ENCODE measurements at places on chromosomes 6 and 20.

DNA sequence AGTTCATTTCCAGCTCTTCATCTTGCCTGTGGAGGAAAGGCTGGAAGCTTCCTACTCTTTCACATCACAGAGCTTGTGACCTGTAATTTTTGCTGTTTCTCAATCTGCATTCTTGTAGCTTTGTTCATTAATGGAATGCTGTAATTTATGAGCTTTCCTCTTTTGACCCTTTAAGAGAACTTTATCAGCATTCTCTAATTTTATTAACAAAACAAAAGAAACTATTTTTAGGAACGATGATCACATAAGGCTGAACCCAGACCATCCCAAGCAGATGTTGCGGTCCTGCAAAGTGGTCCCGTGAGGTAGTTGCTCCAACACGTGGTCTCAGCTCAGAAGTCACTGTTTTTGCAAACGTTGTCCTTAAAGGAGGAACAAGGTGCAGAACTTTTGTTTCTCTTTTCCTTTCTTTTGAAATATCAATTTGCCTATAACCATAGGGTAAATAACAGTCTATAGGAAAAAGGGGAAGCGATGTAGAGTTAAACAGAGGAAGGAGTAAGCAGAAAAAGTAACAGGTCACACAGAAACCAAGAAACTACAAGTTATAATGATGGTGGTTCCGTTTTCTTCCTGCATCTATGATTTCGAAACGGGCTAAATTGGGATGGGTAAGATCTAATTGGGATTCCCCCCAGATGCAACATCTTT, 121.3 kb upstream of the PHACTR1 start:
- DNase-seq = no peak

- DNase-seq = peak; percentile 94
Observed at GRCh38 chr6:26571592-26572296, 25.0 kb upstream of the ABT1 start.

GRCh38 chr20:8095648-8096572, 36.2 kb upstream of the PLCB1 start:
- no peak for DNase-seq

GRCh38 chr6:154360476-154360875, 3.9 kb upstream of the IPCEF1 start:
- no peak for DNase-seq

- no peak for DNase-seq
Observed at GRCh38 chr20:24720957-24721356, 228.1 kb upstream of the CST7 start.

GRCh38 chr6:161355696-161356095, 81.8 kb upstream of the AGPAT4 start:
- no peak for DNase-seq

DNA sequence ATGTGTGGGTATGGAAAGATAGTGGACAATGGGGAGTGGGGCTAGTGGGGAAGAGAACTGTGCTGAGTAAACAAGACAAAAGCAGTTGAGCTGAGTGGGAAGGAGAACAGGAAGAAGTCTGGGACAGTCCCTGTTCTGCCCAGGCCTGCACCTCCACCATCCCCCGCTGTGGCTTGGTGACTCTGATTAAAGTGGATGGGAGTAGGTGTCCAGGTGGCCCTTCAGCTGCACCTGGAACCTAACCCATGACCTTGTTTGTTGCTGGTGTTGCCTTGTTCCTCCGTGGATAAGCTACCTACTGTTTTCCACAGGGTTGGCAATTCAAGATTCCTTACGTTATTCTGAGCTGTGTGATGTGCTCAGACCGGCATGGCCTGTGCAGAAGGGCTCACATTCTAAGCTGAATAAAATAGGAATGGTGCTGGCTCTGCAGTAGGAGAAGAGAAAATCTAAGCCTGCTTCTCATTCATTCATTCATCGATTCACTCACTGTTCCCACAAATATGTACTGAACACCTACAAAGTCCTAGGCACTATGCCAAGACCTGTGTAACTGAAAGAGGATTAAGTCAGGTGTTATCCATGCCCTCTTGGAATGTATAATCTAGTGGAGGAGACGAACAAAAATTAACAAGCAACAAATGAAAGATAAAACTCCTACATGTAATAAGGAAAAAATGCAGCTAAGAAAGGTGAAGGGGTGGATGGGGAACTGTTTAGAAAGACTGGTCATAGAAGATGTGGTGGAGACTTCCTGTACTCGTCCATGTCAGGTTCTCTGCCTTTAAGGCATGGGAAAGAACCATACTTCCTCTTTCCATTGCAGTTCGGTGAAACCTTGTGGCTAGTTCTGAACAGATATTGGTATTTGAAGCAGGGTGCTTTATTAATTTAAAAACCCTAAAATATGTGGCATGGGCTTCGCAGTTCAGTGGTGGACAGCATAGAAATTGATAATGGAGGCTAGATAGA, 10.1 kb upstream of the CALHM6 start:
- DNase-seq = no peak

DNA sequence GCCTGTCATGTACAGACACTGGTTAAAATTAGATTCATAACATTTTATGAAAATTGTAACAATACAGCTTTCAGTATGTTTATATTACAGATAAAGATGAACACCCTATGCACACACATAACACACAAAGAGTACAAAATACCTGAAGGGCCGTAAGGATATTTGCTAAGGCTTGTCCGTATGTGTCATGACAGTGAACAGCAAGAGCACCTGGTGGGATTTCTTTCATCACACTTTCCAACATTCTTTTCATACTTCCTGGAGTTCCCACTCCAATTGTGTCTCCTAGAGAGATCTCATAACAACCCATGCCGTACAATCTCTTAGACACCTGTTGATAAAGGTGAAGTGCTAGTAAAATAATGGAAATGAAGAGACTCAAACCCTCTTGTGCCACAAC, 83.7 kb downstream of the HMGCLL1 start:
- no peak for DNase-seq

DNA sequence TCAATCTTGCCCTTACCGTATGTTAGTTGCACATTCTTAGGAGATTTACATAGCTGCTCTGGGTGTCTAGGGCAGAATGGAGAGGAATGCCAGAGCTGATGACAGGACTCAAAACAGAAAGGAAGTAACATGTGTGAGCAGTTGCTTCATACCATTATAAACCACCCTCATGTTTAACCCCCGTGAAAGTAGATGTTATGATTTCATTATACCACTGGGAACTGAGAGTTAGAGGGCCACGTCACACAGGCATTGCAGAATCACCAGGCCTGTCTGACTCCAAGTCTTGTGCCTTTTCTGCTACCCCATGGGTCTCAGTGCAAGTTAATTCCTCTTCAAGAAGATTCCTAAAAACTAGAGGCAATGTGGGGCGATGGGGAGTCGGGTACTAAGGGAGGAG, 23.5 kb upstream of the SIM1 start:
- no peak for DNase-seq

GRCh38 chr20:10747019-10747418, 73.2 kb upstream of the JAG1 start:
- DNase-seq = peak; percentile 34

GRCh38 chr20:32555584-32555983, 29.5 kb downstream of the NOL4L start:
- DNase-seq = no peak

DNA sequence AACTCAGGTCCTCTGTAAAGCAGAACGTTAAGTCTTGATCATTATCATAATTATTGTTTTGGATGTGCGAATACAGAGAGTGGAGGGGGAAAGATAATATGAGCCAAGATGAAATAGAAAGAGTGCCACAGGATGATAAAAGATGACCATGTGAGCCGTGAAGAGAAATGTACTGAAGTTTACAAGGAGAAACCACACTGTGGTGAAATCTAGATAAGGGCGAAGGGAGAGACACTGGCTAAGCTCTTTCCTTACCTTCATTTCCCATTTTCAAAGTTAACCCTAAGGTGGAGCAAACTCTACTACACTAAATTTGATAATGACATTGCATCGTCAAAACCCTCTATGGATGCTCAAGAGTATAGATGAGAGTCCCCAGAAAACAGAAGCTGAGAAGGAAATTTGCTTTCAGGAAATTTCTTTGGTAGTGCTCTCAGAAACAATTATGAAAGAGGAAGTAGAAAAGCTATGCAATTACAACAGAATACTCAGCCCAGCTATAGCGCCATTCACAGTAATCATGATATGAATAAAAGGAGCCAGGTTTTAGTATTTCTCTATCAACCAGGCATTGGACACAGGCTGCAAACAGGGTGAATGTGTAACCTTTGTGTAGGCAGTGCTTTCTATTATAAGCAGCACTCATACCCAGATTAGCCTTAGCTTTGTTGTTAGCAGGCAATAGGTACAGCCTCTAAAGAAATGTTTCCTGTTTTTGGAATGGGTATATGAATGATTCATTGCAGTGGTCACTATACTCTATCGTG, 1080.7 kb downstream of the GRIK2 start:
- no peak for DNase-seq

GRCh38 chr6:167120583-167120903, 2.4 kb upstream of the CCR6 start:
- no peak for DNase-seq

DNA sequence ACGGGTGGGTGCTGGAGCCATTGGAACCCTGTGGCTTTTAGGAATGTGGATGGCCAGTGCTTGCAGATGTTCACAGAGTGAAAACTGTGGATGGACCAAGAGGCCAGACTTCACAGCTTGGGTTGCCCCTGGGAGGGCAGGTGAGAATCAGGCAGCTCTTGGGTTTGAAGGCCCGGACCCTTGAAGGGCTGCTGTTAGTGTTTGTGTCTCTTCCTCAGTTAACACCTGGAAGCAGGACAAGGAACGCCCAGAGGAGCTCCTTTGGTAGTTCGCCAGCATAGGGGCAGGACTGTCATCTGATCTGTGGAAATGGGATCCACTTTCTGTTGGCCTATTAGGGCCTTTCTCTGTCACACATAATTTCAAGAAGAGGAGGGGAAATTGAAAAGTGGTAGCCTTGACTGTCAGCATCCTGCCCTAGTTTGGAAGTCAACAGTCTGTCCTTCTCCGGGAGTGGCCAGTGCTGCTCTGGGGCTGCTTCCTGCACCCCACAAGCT, 43.6 kb downstream of the RIOK1 start:
- no peak for DNase-seq

DNA sequence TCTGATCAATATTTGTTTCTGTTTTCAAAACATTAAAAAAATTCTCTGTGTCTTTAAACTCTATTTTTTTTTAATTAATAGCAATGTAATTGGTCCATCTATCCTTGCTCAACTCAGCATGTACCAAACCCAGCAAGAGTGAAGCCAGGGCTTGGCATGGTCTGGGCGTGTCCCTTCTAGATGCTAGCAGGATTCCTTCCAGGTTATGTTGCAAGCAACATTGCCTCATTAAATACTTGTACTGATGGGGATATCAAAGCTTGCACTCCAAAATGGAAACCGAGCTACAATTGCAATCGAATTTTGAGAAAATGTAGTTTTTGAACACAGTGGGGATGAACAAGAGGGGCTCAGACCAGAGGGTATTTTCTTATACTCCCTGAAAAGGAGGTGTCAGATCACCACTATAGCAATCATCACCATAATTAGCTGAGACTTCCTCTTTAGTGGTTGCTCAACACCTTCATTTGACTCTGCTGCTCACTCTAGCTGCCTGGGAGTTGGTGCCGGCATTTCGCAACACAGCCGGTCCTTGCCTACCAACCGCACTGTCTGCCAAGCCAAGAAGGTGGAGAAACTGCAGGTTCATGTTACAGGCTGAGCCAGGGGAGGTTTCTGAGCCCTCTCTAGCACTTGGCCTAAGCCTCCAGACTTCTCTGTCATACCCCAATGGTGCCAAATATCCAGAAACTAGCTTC, 67.8 kb upstream of the RALGAPA2 start:
- no peak for DNase-seq

GRCh38 chr20:32839227-32839981, 19.3 kb upstream of the EFCAB8 start:
- DNase-seq = no peak

DNA sequence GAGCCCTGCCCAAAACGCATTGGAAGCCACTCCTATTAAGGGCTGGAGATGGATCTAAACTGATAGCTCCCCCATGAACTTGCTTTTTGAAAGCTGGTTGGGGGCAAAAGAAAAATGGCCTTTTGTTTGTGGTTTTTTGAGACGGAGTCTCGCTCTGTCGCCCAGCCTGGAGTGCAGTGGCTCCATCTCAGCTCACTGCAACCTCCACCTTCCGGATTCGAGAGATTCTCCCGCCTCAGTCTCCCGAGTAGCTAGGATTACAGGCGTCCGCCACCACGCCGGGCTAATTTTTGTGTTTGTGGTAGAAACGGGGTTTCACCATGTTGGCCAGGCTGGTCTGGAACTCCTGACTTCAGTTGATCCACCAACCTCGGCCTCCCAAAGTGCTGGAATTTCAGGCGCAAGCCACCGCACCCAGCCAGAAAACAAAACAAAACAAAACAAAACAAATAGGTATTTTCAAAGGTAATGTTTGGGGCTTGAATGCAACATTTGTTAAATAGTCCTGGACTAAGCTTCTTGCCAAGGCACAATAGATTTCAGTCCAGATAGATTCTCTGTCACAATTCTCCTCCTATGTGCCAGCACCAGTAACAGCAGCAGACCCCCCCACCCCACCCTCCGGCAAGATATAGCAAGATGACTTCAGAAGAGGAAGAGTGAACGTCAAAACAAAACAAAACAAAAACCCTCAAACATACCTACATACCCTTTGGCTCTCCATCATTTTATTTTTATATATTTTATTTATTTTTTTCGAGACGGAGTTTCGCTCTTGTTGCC, 26.5 kb upstream of the ABT1 start:
- DNase-seq = no peak

DNA sequence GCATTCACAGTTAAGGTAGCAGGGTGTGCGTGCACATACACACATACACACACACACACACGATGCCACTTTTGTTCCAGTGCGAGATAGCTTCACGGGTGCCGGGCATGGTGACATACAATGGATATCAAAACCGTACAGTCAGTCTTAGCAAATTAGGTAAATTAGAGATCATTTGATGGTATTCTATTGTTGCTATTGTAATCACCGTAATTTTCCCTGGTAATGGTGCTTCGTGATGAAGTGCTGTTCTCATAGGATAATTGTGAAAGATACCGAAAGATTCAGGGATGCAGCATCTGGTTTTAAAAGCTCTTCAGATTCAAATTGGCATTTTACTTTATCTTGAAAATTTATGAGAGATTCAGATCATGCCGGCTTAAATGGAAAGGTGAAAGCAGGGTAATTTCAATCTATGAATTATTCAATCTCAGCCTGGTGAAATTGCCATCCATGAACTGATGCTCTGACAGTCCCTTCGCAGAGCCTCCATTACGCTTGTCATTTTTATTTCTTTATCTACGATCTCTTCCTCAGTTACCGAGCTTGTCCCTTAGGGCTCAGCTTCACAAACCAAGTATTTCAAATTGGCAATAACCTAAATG, 71.3 kb upstream of the SOX4 start:
- DNase-seq = no peak

DNA sequence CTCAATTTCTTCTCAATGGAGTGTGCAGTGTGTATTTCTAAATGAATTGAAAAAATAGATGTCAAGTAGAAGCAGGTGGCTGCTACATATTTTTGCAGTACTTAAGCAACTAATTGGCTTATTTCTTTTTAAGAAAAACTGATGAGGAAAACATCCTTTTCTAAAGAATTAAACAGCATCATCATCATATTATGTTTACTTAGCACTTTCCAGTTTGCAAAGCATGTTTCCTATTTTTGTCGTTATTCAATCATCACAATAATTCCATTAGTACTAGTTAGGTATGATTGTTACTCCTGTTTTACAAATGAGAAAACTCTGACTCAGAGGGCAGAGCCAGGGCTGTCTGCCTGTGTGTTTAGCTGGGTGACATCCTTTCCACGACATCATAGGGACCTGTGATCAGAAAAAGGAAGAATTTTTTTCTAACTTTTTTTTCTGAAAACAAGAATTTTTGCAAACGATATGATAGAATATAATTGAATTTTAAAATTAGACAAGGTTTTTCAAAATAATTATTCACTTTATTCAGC, 22.7 kb upstream of the BMP6 start:
- DNase-seq = no peak

GRCh38 chr6:130105996-130106704, 87.8 kb downstream of the L3MBTL3 start:
- DNase-seq = no peak
